ENCODE measurements at places on chromosomes 16 and 17. TPM values are rescaled to one million over a fixed set of nuclear protein-coding genes. Genes with fewer than 3 reads are reported as not detected.

The CAPNS2 gene
- not detected for total RNA-seq

DNA sequence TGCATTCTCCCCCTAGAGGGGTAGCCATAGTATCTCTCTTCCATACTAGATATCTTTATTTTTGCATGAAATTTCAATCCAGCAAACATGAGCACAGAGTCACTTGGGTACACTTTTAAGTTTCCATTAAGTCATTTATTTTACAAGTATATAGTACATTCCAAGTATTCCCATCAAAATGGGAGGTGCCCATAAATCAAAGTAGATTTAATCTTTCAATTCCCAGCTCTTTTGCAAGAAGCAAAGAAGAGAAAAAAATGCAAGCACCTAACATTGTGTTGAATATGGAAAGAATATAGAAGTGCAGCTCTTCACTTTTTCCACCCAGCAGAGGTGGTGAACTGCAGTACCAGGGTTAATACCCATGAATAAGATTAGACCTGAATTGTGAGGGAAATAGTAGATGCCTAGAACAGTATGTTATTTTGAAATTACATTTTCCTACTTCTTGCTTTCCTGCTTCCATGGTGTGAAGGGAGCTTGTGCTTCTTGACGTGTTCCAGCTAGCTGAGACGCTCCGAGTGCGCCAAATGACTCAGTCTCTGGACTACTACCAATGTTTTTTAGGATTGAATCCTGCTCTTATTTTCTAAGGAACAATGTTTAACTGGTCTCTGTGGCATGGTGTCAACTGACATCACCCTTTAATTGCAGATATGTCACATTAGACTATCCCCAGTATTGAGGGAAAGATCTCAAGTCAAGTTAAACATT, 151.1 kb upstream of the MAF start:
- peak; percentile 31 for DNase-seq

DNA sequence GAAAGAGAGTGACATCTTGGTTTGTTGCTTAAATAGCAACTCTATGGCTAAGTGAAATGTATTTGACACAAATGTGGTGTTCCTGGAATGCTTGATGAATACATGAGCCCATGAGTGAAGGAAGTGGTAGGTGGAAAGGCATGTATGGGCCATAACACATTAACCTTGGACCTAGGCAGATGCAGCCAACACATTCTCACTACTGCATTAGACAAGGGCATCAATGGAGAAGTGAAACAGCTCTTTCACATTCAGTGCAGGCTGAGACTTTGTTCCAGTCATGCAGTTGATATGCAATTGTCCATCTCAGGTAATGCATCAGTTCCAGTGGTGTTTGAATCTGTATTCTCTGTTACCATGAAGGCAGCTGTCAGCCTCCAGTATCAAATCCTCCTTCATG, 133.6 kb downstream of the HS3ST3B1 start:
- no peak for DNase-seq

The KRT15 gene
- total RNA-seq, result 0.32 TPM

GRCh38 chr17:74873874-74874614, 1.2 kb upstream of the FDXR start:
- DNase-seq, result no peak

- DNase-seq, result no peak
Measured at GRCh38 chr16:79365702-79366101, 234.8 kb downstream of the MAF start.

- DNase-seq, result no peak
Measured at GRCh38 chr16:27586711-27587110, 36.8 kb downstream of the KATNIP start.

The CA7 gene
- not detected for total RNA-seq

DNA sequence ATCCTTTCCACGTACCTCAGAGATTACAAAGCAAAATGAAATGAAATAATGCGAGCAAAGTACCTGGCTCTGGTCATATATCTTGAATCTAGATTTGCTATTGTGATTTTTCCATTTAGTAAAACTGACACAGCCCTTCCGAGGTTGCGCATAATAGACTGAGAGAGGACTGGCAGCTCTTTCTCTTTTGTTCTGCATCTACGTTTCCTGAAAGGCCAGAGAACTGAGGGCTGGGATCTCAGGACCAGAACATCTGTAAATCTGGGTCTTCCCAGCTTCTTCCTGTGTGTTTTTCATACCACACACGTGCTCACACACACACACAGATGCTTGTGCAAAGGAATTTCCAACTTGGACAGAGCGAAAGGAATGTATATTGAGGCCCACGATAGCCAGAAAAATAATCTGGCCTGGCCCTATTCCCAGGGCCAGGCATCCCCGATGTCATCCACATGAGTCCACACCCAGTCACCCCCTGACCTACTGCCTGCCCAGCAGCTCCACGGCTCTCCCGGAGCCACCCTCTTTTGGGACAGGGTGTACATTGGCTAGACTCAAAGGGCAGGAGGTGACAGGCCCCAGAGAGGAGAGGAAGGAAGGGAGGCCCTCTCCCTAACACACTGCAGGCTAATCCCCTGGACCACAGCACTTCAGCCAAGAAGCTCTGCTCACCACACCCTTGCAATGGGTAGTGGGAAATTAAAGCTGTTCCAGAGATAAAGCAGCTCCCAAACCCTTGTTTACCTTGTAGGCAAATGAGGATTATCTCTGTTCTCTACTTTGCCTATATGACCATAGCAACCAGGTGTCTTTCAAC, 41.8 kb downstream of the NOL11 start:
- peak; percentile 47 for DNase-seq

The RUNDC3A gene
- 0.45 TPM for total RNA-seq

GRCh38 chr16:79599256-79599836, 1.2 kb downstream of the MAF start:
- DNase-seq, result peak; percentile 53

DNA sequence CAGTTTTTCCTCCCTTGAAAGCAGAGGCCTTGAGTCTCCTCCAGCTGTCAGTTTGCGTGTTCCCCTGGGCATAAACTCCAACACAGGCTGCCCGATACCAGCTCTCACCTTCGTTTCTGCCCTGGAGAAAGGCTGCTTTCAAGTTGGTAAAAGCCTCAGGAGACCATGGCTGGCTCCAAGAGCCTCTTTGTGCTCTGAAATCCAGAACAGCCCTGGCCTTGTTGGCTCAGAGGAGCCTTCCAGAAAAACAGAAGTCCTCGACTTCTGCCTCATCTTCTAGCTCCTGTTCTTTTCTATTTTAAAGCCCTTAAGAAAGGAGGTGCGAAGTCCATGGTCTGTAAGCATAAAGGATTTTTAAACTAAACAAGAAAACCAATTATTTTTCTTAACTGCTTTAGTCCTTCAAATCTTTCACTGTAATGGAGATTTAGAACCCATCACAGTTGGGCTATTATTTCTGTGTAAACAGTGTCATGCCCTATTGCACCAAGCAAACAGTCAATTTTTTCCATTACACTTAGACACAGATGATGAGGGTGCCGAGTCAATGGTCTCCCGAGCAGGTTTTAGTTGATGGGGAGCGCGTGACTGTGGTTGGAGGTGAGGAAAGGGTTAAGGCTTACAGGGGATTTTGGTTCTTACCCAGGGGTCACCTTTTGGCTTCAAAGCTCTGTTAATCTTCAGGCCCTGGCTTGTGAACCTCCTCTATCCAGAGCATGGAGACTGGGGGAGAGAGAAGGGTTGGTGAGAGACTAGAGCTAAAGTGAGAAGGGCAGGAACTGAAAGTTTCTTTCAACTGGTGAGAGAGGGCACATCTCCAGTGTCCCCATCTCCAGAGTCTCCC, 212.8 kb downstream of the MSI2 start:
- no peak for DNase-seq

The PLEKHH3 gene
- total RNA-seq, result 35.7 TPM

All from left ventricle myocardium superior (tissue), 1 donor.